ENCODE measurements at places on chromosomes 1 and 21.

DNA sequence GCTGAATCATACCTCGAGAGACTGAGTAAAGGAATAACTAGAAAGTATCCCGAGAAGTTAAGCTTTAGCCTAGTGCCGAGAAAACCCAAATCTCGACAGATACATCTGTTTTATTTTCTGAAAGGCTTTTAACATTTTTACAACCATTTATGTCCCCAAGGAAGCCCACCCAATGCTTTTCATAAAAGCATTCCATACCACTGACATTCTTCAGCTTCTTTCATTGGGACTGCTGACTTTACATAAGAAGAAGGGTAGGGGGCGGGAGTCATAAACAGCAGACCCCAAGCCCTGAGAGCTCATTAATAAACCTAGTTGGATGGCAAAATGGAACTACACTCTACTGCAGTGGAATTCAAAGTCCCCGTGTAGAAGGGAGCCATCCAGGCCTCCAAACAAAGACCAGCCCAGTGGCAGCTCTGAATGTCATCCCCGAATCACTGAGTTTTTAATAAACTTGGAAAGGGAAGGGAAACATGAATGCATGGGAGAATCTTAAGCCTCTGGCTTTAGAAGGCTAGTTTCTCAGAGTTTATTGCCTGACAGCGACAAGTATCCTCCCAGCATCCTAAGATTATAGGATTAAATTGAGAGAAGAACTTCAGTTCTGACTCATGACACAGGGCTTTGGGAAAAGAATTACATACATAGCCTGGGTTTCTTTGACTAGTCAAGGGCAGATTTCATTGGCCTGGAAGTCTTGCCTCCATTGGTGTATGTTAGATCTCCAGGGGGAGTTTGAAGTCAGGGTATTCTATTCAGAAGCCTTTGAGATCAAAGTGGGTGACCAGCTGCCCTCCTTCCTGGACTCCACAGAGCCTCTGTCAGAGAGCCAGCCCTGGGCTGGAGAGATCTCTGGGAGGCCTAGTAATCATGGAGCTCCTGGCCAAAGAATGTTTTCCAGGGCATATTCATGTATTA, 3.7 kb downstream of the ATF3 start:
- no peak for DNase-seq

DNA sequence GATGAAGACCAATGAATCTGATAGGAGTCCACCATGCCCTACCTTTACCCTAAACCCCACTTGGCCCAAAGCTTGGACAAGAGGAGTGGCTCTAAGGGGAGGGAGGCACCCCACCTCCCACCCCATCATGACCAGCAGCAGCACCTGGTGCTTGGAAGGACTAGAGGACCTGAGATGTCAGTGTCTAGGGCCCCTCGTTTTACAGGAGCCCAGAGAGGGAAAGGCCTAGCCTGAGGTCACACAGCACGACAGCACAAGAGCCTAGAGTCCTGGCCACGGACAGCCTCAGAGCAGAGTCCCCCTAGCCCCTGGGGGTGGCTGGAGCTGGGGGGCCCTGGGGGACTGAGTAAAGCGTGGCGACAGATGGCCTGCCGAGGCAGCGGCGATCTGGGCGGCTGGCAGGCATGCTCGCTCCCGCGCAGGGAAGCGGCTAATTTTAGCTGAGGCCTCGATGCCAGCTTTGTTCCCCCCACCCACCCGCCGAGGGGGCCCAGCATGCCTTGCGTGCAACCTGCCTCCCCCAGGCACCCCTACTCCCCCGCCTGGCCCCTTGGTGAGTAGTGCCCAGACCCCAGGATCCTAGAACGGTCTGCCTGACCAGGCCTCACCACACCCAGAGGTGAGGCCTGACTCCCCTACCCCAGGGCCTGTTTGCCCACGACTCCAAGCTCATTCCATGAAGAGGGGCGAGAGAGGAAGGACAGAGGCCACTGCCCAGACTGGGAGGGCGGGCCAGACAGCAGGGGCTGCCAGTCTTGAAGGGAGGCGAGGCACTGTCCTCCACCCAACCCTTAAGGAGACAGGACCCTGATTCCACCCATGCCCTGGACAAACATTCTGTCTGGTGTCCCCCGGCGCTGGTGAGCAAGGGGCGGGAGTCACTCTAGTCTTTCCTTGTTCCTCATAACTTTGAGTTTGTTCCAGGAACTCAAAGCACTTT, 39.0 kb downstream of the AHDC1 start:
- DNase-seq = peak; percentile 78

DNA sequence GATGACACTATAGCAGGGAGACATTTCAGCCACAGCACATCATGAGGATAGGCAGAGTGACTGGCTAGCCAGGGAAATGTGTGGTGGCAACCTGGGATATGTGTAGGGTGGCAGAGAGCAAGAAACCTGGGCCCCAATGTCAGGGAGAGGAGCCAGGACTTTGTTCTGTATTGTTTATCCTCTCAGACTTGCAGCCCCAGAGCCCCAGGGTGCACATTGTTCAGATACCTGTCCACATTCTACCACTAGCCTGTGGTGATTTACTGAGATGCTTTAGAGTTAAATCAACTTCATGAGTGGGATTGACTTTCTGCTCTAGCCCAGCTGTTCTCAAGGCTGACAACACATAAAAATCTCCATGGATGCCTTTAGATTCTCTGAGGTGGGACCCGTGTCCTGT, 61.5 kb downstream of the MAB21L3 start:
- DNase-seq = no peak

DNA sequence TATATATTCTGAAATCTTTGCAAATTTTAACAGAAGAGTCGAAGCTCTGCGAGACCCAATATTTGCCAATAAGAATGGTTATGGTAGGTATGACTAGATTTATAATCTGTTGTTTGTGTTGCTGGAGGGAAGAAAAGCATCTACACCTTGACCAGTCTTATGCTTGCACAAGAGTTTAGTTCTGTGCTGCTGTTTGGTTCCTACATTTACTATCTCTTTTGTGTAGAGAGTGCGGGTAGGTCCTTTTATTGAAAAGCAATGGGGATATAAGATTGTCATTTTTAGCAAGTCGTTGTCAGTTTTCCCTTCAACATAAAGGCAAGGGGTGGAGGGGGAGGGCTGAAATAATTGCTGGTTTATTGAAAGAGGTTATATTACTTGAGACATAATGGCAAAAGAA, 396 bp downstream of the ELAVL4 start:
- no peak for DNase-seq

DNA sequence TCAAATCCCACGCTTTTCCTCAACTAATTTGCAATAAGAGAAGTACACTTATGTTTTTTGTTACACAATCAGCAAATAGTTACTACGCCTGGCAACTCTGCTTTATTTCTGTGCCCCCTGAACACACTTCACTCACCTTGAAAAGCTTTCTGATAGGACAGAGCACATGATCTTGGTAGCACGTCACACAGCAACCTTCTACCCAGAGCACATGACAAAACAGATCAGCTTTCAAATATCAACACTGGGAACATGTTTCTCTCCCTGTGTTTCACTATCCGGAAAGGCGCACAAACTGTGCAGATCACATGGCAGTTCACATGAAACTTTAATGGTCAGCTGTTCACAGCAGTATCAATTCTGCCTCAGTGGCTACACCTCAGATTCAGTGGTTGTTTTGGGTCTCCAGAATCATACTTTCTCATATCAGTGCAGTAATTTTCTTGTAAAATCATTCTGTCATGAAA, 2.2 kb downstream of the SLC19A2 start:
- peak; percentile 34 for DNase-seq

GRCh38 chr1:204438628-204439027, 27.0 kb upstream of the PPP1R15B start:
- no peak for DNase-seq

- DNase-seq = no peak
These were observed 158.1 kb downstream of the SLC45A1 start for GRCh38 chr1:8476006-8476405.

DNA sequence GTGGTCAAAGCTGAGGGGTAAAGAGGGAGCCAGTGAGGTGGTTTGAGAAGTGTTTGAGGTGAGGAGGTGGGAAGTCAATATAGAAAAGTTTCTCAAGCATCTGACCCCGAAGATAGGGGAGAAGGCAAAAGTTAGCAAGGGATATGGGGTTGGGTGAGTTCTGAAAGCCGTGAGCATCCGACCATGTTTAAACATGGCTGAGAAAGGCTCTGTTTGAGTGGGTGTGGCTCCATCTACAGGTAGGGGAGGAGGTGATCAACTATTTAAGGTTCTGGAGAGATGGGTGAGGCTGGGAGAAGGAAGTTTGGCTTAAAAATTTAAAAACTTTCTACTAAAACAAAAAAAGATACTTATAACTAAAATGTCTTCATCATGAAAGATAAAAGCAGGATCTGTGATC, 273.8 kb downstream of the KCNJ6 start:
- DNase-seq = no peak

GRCh38 chr1:12468323-12468722, 149.7 kb downstream of the DHRS3 start:
- DNase-seq = no peak

- peak; percentile 83 for DNase-seq
These were observed 37.6 kb downstream of the PIK3CD start for GRCh38 chr1:9689011-9689706.

DNA sequence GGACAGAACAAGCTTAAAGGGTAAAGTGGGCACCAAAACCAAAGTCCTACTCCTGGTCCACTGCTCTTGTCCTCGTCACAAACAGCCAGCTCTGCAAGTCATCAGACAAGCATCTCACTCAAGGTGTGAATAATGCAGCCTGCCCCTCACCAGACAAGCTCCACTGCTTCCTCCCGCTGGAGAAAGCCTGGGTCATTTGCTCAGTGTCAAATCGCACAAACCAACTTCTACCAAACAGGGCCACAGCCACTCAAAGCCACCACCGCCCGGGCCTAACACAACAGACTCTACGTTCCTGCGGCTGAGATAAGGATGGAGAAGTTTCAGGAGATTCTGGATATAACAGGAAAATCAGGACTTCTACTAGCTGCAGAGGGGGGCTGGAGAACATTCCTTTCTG, 3.3 kb downstream of the SSBP3 start:
- DNase-seq = no peak

DNA sequence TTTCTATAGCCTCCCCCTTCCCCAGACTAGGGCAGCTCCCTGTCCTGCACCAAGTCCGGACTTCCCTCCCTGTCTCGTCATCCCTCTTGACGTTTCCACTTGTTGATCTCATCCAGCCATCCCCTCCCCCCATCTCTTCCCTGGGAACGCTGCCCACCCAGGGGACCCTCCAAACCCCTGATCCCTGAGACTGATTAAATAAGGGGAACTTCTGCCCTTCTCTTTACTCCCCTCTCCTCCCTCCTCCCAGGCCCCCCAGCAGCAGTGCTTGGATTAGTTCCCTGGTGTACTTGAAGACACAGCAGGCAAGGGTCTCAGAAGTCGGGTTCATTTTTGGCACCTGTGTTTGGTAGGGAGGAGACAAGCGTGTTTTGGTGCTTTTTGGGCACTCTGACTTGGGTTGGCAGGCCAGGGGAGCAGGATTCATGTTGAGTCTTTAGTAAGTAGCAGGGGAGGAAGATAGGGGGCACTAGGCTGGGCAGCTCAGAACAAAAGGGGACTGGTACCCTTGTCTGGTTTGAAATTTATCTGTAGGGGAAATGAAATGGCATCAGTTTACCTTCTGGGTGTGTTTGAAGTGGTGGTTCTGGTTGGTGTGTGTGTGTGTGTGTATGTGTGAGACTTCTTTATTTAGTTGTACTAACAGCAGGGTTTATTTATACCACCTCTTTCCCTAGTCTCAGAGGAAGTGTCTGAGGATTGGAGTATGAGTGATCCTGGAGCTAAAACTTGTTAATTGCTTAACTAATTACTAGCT, 11.1 kb downstream of the VANGL2 start:
- DNase-seq = no peak

DNA sequence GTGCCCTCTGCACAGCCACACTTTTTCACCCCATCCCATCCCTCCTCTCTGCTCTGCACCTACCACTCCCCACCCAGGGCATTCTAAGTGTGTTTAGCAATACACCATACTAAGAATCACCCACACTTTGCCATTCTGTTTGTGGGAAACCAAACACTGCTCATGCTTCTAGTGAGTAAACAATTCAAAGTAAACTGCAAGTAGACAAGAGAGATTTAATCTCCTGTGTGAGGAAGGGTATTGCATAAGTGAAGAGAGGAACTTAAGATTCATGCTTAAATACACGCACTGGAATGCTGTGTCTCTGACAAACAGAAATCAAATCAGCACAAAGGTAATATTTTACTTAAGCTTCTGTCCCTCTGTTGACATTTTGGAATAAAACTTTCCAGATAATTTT, 4.8 kb upstream of the EDARADD start:
- no peak for DNase-seq

GRCh38 chr1:58784758-58785441, 1.1 kb upstream of the JUN start:
- DNase-seq = peak; percentile 90

DNA sequence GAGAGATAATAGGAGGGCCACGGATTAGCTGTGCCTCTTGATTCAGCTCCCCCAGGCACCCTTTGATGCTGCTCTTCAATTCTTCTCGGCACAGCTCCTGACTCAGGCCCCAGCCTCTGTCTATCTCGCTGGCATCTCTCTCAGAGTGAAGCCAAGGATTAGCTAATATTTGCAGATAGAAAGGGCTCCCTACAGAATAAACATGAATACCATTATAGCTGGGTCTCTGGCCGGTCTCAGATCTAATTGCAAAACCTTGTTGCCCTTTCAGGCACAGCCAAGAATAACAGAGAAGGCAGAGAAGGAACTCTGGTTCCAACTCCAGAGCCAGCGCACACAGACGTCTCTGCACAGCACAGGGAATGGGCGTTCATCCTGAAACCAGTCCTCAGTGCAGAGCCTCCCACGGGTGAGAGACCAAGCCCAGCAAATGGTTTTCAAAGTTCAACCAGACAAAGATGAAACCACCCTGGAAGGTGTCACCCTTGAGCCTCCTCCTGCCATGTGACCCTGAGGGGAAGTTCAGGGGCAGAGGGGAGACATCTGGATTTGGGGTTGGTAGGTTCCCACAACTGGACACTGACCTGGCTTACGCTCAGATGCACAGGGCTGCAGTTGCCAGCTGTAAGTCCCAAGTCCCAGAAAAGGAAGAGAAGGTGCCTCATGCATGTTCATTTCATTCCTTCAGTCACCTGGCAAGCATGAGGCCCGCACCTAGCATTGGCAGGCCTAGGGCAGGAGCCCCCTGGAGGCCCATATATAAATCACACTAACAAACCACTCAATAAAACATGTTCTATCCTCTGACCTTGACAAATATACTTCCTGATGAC, 394.0 kb downstream of the NPHP4 start:
- DNase-seq = no peak

GRCh38 chr1:233112186-233113008, 162.0 kb downstream of the NTPCR start:
- DNase-seq = no peak

- DNase-seq = no peak
These were observed 27.4 kb downstream of the SLC5A9 start for GRCh38 chr1:48249868-48250267.
